A549 treated with Mapracorat at 1 μM for 4 hours (cell line): ENCODE measurements at places on chromosomes 1 and 21. TPM values are rescaled to one million over a fixed set of nuclear protein-coding genes. Genes with fewer than 3 reads are reported as not detected.

SAMD11 gene
- 16.3 to 29.6 TPM (median 27.8 TPM) in 5 replicates for total RNA-seq

SLAMF6 gene
- not detected in 5 replicates for total RNA-seq

CFHR2 gene
- total RNA-seq = not detected in 5 replicates

SOAT1 gene
- total RNA-seq = 21.7 to 34.4 TPM (median 29.6 TPM) in 5 replicates
